ENCODE measurements at places on chromosomes 2 and 18. TPM values are rescaled to one million over a fixed set of nuclear protein-coding genes. Genes with fewer than 3 reads are reported as not detected.

Gene CXCR1
- 0.59 TPM for polyA plus RNA-seq

DNA sequence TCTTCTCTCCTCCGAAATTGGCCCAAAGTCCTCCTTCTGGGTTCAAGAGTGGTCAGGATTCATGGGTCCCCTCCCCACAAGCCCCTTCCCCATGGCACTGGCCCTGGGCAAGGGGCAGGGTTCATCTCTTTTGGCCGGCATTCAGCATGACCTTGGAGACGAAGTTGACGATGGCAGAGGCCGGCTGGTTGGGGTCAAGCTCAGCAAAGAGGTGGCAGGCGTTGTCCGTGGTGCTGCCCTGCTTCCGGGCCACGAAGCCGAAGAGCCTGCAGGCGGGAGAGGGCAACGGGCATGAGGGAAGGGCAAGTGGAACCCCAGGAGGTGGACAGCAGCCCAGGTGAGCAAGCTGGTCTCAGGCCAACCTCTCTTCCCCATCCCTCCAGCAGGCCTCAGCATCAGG is 198.5 kb downstream of the TNS1 start:
- DNase-seq, result no peak

DNA sequence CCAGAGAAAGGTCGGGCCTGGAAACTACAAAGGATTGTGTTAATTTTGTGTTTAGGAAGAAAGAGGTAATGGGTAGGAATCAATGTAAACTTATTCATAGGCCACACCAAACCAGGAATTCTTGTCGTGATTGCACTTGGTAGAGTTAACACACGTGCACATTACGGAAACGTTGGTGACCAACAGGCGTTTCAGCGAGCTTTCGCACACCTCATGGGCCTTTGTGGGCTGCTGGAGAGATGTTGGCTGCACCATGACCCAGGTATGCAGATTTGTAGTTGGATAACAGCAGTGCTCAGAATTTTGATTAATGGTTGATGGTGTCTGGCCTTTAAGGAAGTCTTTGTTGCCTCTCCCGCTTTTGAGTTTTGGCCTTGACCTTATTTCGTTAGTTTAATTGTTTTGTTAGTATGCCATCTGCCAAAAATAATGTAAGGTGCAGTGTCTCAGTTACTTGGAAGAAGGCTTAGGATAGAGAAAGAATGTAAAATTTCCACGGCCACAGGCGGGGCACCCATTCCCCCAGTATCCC is 1.9 kb downstream of the ZNF236 start:
- no peak for DNase-seq

GRCh38 chr18:7681298-7681697 is 114.2 kb downstream of the PTPRM start:
- DNase-seq, result no peak

Gene GKN2
- not detected for polyA plus RNA-seq

GRCh38 chr2:172655838-172656573 is 79.6 kb upstream of the RAPGEF4 start:
- DNase-seq, result no peak

Gene CSRNP3
- polyA plus RNA-seq, result not detected

- no peak for DNase-seq
Observed at GRCh38 chr2:239295377-239296019, 105.3 kb downstream of the HDAC4 start.

- no peak for DNase-seq
Observed at GRCh38 chr2:136015699-136016098, 30.3 kb upstream of the DARS1 start.

Gene NCKAP5
- not detected for polyA plus RNA-seq

Gene BMP10
- polyA plus RNA-seq, result not detected

DNA sequence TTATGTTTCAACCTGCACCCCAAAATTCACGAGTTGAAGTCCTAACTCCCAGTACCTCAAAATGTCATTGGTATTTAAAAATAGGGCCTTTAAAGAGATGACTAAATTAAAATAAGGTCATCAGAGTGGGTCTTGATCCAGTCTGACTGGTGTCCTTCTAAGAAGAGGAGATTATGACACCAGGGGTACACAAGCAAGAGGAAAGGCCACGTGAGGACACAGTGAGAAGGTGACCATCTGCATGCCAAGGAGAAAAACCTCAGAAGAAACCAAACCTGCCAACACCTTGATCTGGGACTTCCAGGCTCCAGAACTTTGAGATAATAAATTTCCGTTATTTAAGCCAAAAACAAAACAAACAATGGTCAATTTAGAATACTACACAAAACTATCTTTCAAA is 22.6 kb downstream of the ROCK2 start:
- DNase-seq, result no peak

Gene GCKR
- polyA plus RNA-seq, result not detected

DNA sequence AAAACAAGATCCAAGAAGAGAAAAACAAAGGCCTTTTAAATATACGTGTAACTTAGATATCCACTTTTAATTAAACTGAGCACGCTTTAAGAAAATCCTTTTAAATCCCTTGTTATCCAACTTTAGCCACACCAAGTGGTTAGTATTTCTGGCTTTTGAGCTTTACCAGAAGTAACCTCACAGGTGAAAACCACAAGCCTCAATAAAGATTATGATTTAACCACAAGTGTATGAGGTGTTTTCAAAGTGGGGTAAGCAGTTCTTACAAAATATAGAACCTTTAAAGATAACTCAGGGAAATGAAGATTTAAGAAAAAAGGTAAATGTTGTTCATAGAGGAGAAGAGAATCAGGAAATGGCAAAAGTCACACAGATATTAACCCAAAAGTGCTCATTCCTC is 58.4 kb upstream of the CDCA7 start:
- DNase-seq, result no peak

- DNase-seq, result no peak
Observed at GRCh38 chr18:49137093-49137492, 186.3 kb upstream of the SMAD7 start.

DNA sequence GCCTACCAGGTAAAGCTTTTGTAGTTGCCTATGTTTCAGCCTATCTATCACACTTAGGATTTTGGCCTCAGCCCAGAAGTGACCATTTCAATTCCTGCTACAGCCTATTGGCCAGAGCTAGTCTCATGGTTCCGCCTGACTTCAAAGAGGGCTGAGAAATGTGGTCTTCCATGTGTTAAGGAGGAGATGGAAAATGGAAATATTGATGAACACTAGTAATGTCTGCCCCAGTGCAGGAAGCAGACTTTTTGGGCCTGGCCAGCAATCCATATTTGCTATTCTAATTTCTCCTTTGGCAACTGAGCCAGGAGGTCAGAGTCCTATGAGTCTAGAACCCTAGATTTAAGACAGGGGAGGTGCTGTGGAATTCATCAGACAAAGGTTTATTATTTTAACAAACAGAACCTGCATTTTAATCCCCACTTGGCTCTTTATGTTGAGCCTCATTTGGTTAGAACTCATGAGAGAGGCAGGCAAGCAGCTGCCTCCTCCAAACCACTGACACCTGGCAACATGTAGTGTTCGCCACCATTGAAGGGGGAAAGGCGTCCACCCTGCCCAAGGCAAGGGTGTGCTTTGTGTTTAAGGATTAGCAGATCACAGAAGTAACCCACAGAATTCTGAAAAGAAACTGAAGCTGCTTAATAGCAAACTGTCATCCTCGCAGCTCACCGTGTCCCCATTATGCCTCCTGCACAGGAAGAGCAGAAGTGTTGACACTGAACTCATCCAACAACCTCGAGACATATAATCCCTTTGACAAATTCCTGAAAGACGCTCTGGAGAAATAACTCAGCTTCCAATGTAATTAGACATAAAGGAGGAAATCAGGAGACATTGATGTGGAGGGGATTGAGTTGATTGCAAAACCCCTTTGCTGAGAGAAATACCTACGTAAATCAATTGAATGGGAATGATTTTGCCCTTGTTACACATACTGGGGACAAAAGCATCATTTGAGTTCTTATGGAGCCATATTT is 47.7 kb upstream of the SCG2 start:
- DNase-seq, result no peak

- DNase-seq, result no peak
Observed at GRCh38 chr2:42922790-42923579, 130.6 kb upstream of the HAAO start.

DNA sequence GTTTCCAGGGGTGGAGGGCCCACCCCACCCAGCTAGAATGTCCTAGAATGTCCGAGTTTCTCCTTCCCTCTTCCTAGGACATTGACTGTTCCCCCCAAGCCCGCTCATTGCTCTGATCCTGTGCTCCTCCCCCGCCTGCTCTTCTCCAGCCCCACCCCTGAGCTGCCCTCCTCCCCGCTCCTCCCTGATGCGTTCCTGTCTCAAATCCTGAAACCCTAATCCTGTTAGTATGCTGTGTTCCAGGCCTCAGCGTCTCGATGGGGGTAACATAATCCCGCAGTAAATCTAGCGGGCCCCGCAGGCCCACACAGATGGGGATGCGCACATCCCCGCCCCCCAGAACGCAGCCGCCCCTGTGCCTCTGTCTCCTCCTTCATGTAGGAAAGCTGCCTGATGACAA is 51.3 kb downstream of the NRP2 start:
- DNase-seq, result no peak
